ENCODE measurements at places on chromosomes 1 and 21. TPM values are rescaled to one million over a fixed set of nuclear protein-coding genes. Genes with fewer than 3 reads are reported as not detected.

DNA sequence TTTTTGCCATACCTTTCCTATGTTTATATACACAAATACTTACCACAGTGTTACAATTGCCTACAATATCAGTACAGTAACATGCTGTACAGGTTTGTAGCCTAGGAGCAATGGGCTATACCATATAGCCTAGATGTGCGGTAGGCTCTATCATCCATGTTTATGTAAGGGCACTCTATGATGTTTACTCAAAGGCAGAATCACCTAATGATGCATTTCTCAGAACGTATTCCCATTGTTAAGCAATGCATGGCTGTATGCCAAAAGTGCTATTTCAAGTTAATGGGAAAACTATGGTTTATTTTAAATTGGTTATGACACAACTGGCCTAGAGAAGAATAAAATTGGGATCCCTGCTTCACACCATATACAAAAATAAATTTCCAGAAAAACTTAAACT lies 36.9 kb upstream of the DISP1 start:
- no peak for DNase-seq

GRCh38 chr1:174116042-174116441 lies 43.3 kb upstream of the RABGAP1L start:
- DNase-seq: no peak

- DNase-seq: peak; percentile 42
Observed at GRCh38 chr1:21232044-21232443, 55.3 kb upstream of the EIF4G3 start.

DNA sequence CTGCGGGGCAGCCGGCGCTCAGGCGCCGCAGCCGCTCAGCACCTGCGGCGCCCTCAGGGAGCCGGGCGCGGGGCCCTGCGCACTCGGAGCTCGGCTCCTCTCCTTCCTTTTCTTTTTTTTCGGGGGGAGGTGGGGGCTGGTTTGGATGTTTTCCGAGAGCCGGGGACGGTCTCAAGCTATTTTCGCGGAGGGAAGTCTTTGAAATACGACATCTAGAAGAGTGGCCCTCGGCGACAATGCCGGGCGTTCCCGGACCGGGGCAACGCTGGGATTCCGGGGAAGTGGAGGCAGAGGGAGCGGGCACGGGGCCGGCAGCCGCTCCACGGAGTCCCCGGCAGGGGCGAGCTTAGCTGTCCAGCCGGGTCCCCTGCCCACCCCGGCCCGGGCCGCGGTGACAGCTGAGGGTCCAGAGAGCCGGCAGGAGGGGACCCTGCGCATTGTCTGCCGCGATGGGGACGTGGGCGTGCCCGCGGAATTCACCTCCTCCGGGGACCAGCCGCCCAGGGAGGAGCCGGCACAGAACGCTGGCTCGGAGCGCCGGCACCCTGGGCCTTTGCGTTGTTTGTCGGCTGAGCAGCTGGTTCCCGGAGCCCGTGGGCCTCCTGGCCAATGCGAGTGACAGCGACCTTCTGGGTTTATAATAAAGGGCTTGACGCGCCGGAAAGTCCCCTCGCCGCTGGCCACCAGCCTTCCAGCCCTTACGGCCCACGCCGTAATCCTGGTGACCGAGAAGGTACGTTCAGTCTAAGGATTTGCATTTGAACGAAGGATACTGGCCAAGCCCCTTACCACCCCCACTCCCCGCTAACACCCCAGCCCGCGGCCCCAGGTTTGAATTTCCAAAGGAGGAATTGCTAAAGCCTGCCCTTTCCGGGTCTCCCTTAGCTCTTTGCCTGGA lies 582 bp downstream of the SLC37A1 start:
- peak; percentile 72 for DNase-seq

DNA sequence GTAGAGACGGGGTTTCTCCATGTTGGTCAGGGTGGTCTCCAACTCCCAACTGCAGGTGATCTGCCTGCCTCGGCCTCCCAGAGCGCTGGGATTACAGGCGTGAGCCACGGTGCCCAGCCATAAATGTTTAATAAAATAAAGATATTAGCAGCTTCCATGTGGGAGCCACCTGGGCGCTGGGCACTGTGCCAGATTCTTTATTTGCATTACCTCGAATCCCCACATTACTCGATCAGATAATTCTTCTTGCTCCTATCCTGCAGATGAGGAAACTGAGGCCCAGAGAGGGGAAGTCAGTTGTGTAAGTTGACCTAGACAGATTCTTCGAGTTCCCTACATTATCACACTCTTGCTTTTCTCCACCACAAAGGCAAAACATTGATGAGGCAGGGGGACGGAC lies 24.9 kb upstream of the TENT5B start:
- no peak for DNase-seq

GRCh38 chr1:232477728-232478127 lies 152.2 kb downstream of the SIPA1L2 start:
- no peak for DNase-seq

DNA sequence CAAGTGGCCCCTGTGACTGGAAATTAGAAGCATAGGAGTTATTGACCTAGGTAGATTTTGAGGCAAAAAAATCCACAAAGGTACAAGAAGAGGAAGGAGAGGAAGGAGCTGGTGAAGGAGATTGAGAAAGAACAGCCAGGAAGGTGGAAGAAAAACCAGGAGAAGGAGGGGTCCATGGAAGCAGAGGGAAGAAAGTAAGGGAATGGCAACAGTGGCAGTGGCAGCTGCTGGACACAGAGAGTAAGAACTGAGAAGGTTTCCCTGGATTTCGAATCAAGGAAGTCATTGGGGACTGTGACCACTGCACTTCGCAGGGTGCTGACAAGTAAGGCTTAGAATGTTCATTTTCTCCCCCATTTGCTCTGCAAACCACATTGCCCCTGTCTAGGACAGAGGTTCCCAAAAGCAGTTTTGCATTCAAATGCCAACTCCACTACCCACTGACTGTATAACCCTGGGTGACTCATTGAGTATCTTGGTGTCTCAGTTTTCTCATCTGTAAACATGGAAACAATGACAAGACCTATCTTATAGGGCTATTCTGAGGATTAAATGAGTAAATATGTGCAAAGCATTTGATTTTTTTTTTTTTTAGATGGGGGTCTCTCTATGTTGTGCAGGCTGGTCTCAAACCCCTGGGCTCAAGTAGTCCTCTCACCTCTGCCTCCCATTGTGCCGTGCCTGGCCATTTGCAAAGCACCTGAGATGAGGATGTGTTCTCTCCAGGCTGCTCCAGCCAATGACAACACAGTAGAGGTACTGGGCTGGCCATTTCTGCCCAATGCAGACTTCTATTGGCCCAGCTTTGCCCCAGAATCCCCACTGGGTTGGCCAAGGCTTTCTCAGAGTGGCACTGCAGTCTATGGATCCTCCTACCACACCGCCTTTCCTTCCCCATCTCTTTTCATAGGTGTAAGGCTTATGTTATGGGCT lies 9.3 kb upstream of the CAPN2 start:
- no peak for DNase-seq

DNA sequence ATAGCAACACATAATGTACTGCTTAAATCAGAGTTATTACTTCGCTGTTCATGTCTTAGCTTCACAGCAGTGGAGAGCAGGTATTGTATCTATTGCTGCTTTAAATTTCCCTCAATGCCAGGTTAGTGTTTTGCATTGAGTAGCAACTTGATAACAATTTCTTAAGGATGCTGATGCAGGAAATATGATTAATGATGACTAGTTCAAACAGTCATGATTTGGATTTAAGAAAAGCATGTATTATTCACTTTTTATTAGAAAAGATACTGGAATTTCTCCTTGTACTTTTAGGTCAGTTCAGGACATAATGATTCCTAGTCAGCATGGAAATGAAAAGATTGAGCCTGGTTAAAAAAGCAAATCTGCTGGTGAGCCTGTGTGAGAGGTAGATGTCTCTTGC lies 67.2 kb upstream of the ARHGAP29 start:
- no peak for DNase-seq

GRCh38 chr1:51734896-51735745 lies 118.2 kb downstream of the OSBPL9 start:
- DNase-seq: no peak

- no peak for DNase-seq
Observed at GRCh38 chr21:42324896-42325295, 9.7 kb upstream of the TFF3 start.

DNA sequence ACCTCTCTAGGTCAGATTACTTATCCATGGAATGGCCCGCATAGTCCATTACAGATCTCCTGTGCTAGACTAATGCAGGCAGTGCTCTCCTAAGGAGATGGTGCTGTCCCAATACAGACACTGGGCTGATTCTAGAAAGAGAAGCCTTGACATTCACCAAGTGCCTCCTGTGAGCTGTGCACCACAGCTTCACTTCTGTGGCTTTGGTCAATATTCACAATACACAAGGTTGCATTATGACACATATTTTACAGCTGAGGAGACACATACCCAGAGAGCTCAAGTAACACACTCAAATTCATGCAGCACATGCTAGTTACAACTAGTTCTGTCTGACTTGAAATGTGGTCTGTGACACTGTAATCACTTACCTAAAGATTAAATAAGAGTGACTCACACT lies 59.4 kb upstream of the LRRC8B start:
- DNase-seq: peak; percentile 43

DNA sequence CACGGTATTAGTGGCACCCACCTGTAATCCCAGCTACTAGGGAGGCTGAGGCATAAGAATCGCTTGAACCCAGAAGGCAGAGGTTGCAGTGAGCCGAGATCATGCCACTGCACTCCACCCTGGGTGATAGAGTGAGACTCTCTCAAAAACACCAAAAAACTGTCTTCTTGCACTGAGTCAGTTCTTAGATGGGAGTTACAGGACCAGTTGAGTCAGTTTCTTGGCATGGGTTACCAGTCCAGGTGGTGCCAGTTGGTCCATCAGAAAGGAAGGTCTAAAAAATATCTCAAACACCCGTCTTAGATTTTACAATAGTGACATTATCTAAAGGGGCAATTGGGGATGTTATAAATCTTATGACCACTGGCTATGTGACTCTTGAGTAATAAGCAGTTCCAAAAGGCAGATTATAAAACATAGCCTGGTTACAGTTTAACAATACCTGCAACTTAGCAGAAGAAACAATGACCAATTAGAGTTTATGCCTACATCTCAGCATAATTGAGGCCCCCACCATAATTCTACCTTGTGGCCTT lies 206.9 kb upstream of the FGGY start:
- no peak for DNase-seq

- no peak for DNase-seq
Observed at GRCh38 chr1:168697356-168698126, 31.5 kb downstream of the DPT start.

GRCh38 chr1:245234217-245235081 lies 79.7 kb downstream of the KIF26B start:
- no peak for DNase-seq

- DNase-seq: no peak
Observed at GRCh38 chr1:3251099-3251806, 182.2 kb downstream of the PRDM16 start.

GRCh38 chr1:25575191-25575590 lies 31.8 kb downstream of the LDLRAP1 start:
- DNase-seq: no peak

DNA sequence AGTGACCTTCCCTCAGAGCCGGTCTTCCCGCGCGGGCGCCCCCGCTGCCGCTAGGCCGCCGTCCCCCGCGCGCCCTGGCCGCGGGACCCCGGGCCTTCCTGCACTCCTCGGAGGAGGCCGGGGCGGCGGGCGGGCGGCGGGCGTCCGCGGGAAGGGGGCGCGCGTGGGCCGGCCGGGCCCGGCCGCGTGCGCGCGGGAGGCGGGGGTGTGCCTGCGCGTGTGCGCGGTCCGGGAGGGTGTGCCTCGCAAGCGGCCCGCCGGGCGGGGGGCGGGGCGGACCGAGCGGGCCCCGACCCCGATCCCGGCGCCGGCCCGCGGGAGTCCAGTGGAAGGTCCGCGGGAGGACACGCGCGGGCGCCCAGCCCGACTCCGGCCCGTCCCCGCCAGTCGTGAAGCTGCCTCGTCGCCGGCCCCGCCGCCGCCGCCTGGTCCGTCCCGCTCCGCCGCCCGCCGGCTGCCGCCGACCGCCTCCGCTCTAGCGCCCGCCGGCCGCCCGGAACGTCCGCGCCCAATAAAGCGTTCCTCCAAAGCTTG lies 438 bp downstream of the MRPS6 start:
- DNase-seq: peak; percentile 9

ZNF593OS gene
- not detected for total RNA-seq

CHODL gene
- not detected for total RNA-seq

SPRR5 gene
- total RNA-seq: not detected

DENND2C gene
- total RNA-seq: 0.47 TPM

GLIS1 gene
- not detected for total RNA-seq

NRDC gene
- 145 TPM for total RNA-seq

APCS gene
- not detected for total RNA-seq

PCP4L1 gene
- total RNA-seq: 0.24 TPM

PSMB2 gene
- total RNA-seq: 91.9 TPM

CFAP107 gene
- not detected for total RNA-seq
